ENCODE measurements at places on chromosomes 1 and 21. TPM values are rescaled to one million over a fixed set of nuclear protein-coding genes. Genes with fewer than 3 reads are reported as not detected.

The LHX8 gene
- not detected for total RNA-seq

The HES3 gene
- not detected for total RNA-seq

The VHLL gene
- 0.22 TPM for total RNA-seq

The TNNT2 gene
- total RNA-seq: not detected

The DCST1 gene
- total RNA-seq: not detected
